HuH-7.5 (cell line): ENCODE measurements at places on chromosomes 4 and X.

GRCh38 chr4:53963781-53964180, 100.6 kb downstream of the CHIC2 start:
- DNase-seq, result no peak

DNA sequence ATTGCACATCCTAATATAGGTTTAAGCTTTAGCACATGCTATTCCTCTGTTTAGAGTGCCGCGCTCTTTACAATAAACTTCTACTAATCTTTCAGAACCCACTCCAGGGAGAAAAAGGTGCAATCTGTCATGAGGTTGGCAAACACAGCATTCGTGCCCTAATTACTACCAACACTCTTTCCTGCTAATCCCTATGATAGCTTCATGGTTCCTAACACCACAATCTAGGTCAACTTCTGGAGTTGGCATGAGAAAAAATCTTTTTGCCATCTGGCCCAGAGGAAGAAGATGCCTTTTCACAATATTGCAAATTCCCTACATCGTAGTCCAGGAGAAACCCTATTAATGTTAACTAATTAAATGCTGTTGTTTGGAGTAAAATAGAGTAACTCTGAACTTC, 39.6 kb downstream of the TMA16 start:
- no peak for DNase-seq

GRCh38 chr4:4766564-4766963, 92.9 kb upstream of the MSX1 start:
- DNase-seq, result no peak

GRCh38 chrX:15745179-15745578, 7.1 kb downstream of the CA5B start:
- no peak for DNase-seq

GRCh38 chrX:28638775-28639174, 51.5 kb downstream of the IL1RAPL1 start:
- DNase-seq, result no peak
